ENCODE measurements at places on chromosomes 13 and 19. TPM values are rescaled to one million over a fixed set of nuclear protein-coding genes. Genes with fewer than 3 reads are reported as not detected.

The ZNF540 gene
- 0.51 TPM for total RNA-seq

The ZGLP1 gene
- 2.5 TPM for total RNA-seq

The NLRP11 gene
- not detected for total RNA-seq

DNA sequence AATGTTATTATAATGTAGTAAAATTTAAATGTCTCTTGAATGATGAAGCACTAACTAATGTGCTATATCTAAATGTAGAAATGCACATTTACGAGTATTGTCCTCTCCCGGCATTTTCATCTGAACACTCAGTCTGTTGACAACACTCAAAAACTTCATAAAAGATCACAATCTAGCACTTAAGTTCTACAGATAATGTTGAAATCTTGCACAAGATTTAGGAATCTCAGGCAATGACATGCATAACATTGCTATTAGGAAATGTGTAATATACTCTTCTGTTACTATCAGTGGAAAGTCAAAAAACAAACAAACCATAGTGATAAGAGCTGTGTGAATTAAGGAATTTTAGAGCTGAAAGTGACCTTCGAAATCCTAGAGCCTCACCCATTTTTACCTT, 37.5 kb upstream of the XPO4 start:
- no peak for DNase-seq
- H3K27ac ChIP-seq, result no peak overlapping the region
- no peak overlapping the region for H3K4me3 ChIP-seq
